ENCODE measurements at places on chromosomes 1 and 21. TPM values are rescaled to one million over a fixed set of nuclear protein-coding genes. Genes with fewer than 3 reads are reported as not detected.

DNA sequence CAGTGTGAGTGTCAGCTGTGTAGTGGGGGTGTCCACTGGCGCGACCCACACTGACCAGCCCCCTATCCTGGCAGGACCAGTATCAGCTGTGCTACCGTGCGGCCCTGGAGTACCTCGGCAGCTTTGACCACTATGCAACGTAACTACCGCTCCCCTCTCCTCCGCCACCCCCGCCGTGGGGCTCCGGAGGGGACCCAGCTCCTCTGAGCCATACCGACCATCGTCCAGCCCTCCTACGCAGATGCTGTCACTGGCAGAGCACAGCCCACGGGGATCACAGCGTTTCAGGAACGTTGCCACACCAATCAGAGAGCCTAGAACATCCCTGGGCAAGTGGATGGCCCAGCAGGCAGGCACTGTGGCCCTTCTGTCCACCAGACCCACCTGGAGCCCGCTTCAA lies 28.1 kb upstream of the KDM4A start:
- no peaks in the 10 kb centered on the region for H3K4me1 ChIP-seq
- H3K27me3 ChIP-seq, result no peaks in the 10 kb centered on the region
- H3K36me3 ChIP-seq, result no peaks in the 10 kb centered on the region
- H3K4me3 ChIP-seq, result no peak overlapping the region
- H3K27ac ChIP-seq, result no peak overlapping the region

KIF14 gene
- 9.3 TPM for total RNA-seq

DNA sequence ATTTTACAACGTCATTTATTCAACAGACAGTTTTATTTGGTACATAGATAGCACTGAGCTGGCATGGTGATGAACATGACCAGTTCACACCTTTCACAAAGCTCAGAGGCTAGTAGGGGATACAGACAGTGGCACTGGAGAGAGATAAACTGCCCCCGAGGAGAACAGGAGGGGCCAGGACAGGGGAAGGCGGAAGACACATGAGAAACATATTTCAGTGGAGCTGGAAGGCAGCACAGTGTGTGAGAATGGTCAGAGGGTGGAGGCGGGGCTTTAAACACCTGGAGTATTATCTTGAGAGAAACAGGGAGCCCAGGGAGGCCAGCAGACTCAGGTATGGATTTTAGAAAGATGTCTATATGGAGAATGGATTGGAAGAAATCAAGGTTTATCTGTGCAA lies 49.5 kb downstream of the CHML start:
- no peaks in the 10 kb centered on the region for H3K4me1 ChIP-seq
- no peaks in the 10 kb centered on the region for H3K27me3 ChIP-seq
- H3K27ac ChIP-seq, result no peak overlapping the region

GRCh38 chr1:44817307-44817706 lies 9.0 kb downstream of the BTBD19 start:
- H3K4me3 ChIP-seq, result no peak overlapping the region
- H3K27me3 ChIP-seq, result no peaks in the 10 kb centered on the region
- peaks cover 23% of the 10 kb centered on the region for H3K4me1 ChIP-seq
- H3K36me3 ChIP-seq, result no peaks in the 10 kb centered on the region
- H3K27ac ChIP-seq, result no peak overlapping the region

DNA sequence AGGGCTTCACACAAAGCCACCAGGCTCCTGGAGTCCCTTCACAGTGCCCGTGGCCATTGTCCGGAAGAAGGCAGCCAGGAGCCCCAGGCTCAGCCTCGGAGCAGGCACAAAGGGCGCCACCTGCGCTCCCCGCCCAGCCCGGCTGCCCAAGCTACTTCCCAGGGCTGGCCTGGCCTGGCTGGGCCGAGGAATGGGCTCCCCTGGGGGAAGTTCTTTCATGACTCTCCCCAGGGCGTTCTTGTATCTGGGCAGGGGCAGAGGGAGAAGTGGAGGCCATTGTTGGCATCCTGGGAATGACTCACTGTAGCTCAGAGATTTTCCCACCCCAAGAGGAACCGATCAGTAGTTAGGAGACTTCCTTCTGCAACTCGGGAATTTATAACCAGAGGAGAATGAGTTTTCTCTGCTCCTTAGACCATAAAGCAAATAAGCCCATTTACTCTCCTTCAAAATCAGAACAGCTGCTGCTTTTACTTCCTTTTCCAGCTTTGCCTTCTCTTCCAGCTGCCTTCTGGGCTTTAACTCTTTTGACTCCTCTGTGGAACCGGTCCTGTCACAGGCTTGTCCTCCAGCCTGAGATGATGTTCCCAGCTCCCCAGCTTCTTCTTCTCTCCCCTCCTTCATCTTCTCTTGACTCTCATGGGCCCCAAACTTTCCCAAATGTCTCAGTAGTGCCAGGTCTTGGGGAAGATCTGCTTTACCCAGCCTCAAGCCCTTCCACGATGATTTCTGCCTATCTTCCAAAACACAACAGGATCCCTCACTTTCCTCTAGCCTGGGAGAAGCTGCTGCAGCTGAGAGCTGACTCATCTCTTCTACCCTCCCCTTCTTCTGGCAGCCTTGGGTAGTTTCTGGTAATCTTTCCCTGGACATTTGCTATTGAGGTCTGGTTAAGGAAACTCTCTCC lies 118.7 kb upstream of the CD34 start:
- no peak overlapping the region for H3K4me3 ChIP-seq
- DNase-seq, result no peak
- H3K4me1 ChIP-seq, result no peaks in the 10 kb centered on the region
- peaks cover 4% of the 10 kb centered on the region for H3K27me3 ChIP-seq
- H3K36me3 ChIP-seq, result no peaks in the 10 kb centered on the region
- H3K27ac ChIP-seq, result no peak overlapping the region

GRCh38 chr1:54965624-54966340 lies 14.6 kb upstream of the TMEM61 start:
- peaks cover 5% of the 10 kb centered on the region for H3K4me1 ChIP-seq
- no peak overlapping the region for H3K27ac ChIP-seq
- H3K27me3 ChIP-seq, result no peaks in the 10 kb centered on the region

Measured in CD8-positive, alpha-beta memory T cell (primary cell).